ENCODE measurements at places on chromosomes 4 and X.

GRCh38 chr4:132003593-132003992 is 1145.5 kb upstream of the PCDH10 start:
- no peak for DNase-seq

DNA sequence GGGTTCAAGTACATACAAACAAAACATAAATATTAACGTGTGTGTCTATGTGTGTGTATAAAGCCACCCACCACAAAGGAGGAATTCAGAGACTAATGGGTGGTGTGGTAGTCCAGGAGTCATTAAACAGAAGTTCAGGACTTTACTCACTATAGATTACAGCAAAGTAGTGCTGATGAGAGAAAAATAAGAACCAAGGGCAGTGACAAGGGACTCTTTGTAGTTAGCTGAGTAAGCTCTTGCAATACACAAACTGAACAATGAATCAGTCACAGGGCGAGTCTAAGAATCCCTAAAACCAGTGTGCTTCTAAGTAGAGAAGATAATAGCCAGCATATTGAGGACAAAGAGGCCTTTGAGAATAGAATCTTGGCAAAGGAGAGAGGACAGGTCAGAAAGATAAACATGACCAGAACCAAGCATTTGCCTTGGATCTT is 232.4 kb downstream of the PPP3CA start:
- no peak for DNase-seq

DNA sequence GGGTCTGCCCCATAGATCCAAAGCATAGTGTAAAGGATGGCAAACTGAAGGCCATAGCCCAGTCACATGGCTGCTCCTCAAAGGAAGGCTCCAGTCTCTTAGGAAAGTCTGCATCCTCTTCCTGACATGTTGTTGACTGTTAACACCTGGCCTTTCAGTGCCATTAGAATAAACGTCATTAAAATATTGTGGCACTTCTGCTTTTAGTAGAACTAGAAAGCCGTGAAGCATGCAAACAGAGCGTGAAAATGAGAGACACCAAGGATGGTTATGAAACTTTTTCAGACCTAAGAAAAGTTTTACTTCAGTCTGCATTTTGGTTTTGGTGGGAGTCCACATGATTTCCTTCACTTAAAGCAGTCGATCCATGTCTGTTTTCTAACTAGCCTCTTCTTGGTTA is 41.1 kb upstream of the AFF2 start:
- DNase-seq, result no peak

GRCh38 chr4:182593402-182593801 is 323.8 kb downstream of the DCTD start:
- DNase-seq, result no peak

DNA sequence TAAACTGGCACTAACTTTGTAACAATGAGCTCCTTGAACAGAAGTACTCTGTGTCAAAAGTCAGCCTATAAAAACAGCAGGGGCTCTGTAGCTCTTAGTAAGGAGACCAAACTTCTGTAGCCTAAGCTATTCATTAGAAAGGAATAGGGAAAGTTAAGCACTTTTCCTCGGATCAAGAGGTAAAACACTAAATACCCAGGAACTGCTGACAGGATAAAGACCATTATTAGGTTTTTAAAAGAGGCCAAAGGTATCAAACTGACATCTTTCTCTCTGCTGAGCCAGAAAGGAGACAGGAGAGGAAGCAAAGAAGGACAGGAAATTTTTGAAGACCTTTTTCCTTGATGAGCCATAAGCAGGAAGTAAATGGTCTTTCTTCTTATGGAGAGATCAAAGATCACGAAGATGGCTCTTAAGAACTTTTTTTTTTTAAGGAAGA is 31.9 kb downstream of the ANAPC10 start:
- no peak for DNase-seq

GRCh38 chr4:35793045-35793722 is 451.1 kb downstream of the ARAP2 start:
- DNase-seq, result no peak

DNA sequence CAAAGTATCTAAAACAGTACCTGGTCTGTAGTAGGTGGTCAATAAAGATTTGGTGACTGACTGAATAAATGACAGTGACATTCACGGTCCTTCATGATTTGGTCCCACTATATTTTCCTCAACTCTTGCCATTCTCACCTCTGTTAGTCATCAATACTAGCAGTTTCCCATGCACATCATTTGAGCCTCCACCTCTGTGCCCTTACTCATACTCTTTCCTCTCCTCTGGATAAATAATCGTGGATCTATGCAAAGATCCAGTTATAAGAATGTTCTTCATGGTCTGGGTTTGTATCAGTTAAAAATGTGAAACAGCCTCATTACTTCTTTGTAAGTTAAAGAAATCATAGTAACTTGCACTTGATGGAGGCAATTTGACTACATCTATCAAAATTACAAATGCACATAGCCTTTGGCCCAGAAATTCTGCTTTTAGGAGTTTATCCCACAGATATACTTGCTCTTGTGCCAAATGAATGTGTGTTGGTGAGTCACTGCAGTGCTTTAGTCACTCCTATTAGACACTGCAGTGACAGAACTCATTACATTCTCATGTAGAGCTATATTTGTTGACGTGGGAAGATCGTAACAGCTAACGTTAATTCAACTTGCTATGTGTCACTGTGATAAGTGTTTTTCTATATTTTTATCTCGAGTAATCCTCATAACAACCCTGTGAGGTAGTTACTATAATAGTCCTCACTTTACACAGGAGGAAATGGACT is 121.9 kb upstream of the SMIM10 start:
- DNase-seq, result no peak

GRCh38 chr4:138773321-138773720 is 242.3 kb upstream of the NOCT start:
- DNase-seq, result no peak

GRCh38 chr4:122879001-122879400 is 43.4 kb downstream of the NUDT6 start:
- DNase-seq, result no peak

GRCh38 chr4:186760576-186760975 is 36.9 kb upstream of the FAT1 start:
- DNase-seq, result no peak
